ENCODE measurements at places on chromosomes 13 and 19.

DNA sequence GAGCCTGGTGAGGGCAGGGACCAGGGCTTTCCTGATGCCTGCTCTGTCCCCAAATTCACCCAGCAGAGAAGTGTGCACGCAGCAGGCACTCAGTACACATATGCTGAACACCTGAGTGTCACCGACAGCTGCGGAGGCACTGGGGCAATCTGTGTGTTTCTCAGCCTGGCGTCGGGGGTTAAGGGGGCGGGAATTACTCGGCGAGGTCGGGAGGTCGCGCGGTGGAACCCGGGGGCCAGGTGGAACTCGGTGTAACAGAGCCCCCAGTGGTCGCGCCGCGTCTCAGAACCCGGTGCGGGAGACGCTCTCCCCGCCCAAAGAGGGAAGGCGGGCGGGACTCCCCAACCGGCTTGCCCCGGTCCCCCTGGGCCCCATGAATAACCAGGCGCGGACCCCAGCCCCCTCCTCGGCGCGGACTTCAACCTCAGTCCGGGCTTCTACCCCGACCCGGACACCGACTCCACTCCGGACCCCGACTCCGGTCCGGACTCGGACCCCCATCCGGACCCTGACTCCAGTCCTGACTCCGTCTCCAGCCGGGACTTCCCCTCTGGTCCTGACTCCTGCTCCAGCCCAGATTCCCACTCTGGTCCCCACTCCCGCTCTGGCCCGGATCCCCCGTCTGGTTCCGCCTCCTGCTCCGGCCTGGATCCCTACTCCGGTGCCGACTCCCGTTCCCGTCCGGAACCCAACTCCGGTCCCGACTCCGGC lies at the start of gene SELENOV:
SELENOV (plus strand) TSS at position 300 of the 711 bp plus-strand sequence; CDS start at position 374, 74 bp downstream.
- DNase-seq, result no peak

GRCh38 chr19:11982526-11982925 lies 17.7 kb downstream of the ZNF763 start:
- no peak for DNase-seq

DNA sequence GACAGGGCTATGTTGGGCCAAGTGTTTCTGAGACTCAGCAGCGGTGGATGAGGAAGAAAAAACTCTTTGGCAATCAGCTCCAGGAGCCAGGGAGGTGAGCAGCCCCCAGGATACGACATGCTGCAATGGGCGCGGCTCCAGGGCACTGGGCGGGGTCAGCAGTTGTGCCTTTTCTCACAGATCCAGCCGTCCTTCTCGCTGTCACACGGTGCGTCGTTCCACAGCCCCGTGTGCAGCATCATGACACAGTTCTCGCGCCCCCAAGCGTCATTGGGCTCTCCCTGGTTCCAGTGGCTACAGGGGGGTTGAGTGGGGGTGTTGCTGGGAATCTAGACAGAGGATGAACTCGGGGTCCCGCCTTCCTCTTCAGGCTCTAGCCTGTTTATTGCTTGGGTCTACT lies 2.7 kb downstream of the CLEC4G start:
- DNase-seq, result no peak

DNA sequence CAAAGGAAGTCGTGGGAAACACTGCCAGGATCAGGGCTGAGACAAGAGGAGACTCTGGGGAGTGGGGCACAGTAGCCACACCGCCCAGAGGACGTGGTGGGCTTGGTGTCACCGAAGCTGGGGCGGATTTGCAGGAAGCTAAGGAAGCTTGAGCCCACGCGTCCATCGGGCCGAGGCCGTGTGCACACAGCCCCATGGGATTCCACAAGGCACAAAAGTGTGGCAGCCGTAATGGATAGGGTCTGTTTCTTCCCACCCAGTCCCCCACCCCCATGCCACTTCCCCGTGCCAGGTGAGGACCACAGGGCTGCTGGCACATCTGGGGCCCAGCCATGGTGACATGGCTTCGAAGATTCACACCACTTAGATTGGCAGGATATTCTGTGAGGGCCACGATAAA lies 153.2 kb upstream of the SPACA7 start:
- no peak for DNase-seq

DNA sequence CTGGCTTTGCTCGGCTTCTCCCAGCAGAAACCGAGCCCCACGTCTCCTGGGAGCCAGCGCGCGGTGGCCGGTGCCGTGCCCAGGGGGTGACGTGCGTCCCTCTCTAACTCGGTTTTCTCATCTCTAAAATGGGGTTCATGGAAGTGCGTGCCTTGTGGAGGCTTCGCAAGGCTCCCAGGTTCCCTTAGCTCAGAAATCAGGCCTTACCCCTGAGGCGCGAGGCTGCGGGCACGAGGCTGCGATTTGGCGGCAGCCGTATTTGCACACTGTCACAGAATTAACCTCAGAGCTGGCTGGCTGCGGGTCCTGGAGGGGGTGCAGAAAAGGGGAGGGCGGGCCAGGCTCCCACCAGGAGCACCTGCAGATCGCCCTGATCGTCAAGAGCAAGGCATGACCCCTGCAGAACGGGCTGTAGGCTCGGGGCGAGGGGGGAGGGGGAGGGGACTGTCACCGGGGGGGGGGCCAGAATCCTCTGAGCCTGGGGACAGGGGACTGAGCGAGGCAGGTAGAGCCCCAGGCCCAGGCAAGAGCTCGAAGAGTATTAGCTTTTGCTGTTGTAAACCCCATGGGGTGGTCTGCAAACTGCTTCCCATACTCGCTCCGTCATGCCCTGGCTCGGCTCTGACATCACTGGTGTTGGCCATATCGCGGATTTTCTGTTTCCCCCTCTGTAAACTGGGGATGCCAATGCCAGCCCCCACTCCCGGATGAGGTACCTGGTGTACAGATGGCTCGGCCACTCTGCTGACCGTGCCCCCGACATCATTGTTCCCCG lies 62.2 kb downstream of the CCNE1 start:
- no peak for DNase-seq

DNA sequence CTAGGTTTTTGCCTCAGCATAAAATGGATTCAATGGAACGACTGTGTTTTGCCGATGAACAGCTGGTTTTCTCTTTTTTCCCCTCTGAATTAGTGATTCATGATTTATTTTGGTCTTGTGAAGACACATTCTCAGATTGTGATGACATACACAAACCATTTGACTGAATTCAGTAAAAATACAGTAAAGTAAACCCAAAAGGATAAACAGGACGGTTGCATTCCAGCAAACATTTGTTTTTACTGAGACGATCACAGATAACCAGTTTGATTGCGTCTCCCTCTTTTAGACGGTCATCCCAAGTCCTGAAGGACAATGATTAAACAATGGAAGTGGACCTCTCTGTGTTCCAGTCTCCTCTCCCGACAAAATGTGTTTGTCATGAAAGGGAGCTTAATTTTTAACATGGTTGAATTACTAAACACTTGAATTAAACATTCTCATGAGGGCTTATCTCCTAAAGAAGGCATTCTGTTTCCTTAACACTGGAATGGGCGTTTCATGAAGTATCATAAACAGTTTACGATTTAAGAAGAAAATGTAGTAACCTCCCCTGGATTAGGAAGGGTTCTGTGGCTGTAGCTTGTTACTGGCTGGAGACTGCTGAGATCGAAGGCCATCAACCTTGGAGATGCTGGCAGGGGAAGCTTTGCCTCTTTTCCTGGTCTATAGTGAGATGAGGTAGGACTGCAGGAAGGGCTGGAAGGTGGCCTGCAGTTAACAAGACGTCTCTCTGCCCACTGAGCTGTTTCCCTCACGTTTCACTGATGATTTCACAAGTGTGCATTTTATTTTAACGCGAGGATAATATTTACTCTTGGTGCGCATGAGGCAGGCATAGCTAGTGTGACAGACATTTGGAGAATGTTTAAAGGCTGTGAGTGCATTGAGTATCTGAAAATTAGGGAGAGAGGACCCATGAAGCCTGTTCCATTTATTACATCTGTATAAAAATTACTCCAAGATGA lies 457.9 kb downstream of the FGF9 start:
- no peak for DNase-seq

- no peak for DNase-seq
These were observed 1168.4 kb downstream of the SLITRK1 start for GRCh38 chr13:82713687-82714405.

- no peak for DNase-seq
These were observed 45.2 kb upstream of the RANBP3 start for GRCh38 chr19:6023085-6023682.

- no peak for DNase-seq
These were observed 13.2 kb downstream of the KDELR1 start for GRCh38 chr19:48378194-48378570.

DNA sequence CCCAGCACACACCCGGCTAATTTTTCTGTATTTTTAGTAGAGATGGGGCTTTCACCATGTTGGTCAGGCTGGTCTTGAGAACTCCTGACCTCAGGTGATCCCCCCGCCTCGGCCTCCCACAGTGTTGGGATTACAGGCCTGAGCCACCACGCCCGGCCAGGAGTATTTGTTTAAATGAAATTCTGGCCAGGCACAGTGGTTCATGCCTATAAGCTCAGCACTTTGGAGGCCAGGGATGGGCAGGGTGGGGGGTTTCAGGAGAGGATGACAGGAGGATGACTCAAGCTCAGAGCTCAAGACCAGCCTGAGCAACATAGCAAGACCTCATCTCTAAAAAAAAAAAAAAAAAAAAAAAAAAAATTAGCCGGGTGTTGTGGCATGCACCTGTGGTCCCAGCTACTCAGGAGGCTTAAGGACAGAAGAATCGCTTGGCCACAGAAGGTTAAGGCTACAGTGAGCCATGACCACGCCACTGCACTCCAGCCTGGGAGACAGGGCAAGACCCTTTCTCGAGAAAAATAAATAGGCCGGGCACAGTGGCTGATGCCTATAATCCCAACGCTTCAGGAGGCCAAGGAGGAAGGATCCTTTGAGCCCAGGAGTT lies 8.2 kb upstream of the DHDH start:
- no peak for DNase-seq

DNA sequence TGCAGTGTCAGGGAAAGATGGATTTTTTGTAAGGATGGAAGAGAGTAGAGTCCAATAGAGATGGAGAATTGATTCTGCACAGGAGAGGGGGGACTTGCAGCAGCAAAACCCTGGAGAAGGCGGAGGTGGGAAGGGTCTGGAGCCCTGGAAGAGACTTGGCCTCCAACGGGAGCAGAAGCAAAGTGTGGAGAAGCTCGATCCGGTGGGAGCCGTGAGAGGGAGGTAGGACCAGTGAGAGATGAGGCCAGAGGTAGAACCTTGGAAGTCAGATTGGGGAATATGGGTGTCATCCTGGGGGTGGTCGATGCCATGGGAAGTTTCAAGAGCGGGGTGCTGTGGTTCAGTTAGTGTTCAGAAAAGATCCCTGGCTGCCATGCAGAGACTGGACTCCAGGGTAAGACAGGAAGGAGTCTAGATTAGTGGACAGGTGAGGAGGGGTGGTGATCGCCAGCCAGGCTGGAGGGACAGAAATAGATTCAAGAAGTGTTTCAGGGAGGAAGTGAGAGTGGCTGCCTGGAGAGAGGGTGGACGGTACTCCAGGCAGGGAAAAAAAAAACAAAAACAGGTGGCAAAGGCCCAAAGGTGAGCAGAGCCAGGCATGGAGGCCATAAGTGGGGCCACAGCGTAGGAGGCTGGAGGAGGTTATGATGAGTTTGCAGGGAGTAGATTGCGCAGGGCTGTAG lies 2.6 kb downstream of the PPP5C start:
- DNase-seq, result no peak

- no peak for DNase-seq
These were observed 11.5 kb upstream of the ZNF814 start for GRCh38 chr19:57900311-57900710.

GRCh38 chr19:14530005-14530348 lies 583 bp downstream of the TECR start:
- no peak for DNase-seq

DNA sequence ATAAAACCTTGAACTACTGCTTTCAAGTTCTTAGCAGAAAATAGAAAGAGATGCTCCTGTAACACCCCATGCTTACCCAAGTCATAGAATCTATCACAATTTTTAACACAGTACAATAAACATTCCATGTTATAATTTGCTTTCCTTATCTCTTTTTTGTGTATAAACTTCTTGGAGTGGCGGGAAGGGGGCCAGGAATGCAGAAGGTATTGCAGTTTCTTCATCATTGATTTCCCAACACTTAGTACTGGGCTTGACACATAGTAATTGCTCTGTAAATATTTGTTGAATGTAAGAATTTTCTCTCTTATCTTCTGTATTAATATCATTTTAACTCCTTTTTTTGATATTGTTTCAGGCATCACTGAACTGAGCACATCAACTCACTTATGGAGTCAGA lies 535.8 kb downstream of the KCTD12 start:
- DNase-seq, result no peak

GRCh38 chr19:4199699-4200293 lies 17.3 kb downstream of the ANKRD24 start:
- peak; percentile 57 for DNase-seq

DNA sequence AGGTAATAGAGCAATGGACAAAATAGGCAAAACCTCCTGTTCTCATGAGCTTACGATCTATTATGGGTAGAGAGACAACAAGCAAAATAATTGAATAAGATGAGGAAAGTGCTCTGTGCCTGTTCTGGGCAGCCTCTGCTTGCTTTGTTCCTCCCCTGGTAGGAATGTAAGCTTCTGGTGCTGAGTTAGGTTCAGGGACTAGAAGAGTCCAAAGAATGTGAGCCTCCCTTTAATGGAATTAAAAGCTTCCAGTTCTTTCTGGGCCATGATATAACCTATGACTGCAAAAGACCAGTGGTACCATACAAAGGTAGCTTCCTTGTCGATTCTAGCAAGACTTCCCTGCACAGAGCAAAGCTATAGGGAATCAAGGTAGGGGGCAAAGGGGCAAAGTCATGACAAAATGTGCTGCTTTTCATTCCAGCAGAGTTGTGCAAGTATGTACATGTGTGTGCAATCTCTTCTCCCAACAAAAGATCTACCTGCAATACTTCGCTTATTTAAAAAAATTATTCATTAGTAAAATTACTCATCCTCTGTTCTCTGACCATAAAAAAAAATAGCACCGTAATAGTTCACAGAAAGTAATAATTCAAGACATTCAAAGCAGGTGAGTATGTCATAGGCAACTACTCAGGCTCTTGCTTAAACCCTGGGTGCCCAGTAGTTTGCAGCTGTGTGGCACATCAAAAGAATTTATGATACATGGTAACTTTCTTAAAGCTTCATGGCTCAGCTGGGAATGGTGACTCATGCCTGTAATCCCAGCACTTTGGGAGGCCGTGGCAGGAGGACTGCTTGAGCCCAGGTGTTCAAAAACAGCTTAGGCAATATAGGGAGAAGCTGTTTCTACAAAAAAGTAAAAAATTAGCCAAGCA lies 21.4 kb downstream of the ACOD1 start:
- no peak for DNase-seq

- no peak for DNase-seq
These were observed 35.4 kb upstream of the ONECUT3 start for GRCh38 chr19:1717970-1718264.

DNA sequence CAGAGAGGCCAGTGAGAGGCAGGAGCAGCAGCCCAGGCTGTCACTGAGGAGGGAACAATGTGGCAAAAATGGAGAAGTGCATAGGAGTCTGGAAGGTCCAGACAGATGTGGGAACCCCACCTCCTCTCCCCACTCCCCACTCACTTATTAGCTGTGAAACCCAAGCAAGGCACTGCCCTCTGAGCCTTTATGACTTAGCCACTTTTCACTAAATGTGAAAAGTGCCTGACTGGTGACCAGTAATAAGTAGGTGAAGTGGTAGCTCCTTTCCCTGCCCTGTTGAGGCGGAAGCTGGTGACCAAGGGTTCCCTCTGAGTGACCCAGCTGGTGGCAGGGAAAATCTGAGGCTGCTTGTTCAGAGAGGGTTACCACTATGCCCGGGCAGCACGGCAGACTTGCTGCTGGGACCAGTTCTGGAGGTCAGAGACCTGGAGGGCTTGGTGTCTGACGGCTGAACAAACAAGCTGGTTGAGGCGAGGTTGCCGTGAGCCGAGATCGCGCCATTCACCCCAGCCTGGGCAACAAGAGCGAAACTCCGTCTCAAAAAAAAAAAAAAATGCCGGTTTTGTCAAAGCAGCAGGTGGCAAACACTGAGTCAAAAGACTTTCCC lies 80.0 kb downstream of the ZNF429 start:
- DNase-seq, result no peak
